ENCODE measurements at places on chromosomes 4 and X.

DNA sequence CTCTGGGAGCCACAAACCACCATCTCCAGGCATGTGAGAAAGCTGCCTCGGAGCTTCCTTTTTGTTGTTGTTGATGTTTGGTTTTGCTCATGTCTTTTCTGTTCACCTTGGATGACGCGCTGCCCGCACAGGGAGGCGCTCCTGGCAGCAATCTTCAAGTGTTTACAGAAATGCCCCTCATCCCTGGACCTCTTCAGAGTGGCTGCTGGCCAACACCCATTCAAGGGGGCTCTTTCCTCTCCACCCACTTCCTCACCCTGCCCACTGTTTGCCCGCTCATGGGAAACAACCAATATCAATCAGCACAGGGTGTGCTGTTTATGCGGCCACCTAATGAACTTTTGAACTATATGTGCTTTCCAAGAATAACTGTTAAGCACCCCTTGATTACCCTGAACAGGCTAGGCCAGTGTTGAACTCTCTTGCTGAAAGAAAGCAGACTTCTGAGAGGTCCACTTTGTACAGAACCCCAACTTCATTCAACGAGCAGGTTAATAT lies 355.1 kb upstream of the CLNK start:
- no peaks in the 10 kb centered on the region for H3K36me3 ChIP-seq
- no peaks in the 10 kb centered on the region for H3K4me1 ChIP-seq
- no peak for DNase-seq
- H3K4me3 ChIP-seq: no peak overlapping the region
- H3K27me3 ChIP-seq: no peaks in the 10 kb centered on the region
- no peak overlapping the region for H3K27ac ChIP-seq

GRCh38 chr4:57443308-57443707 lies 333.1 kb upstream of the IGFBP7 start:
- H3K27me3 ChIP-seq: no peaks in the 10 kb centered on the region
- H3K4me3 ChIP-seq: no peak overlapping the region
- H3K36me3 ChIP-seq: no peaks in the 10 kb centered on the region
- no peak overlapping the region for H3K27ac ChIP-seq
- no peak for DNase-seq
- H3K4me1 ChIP-seq: peaks cover 17% of the 10 kb centered on the region

DNA sequence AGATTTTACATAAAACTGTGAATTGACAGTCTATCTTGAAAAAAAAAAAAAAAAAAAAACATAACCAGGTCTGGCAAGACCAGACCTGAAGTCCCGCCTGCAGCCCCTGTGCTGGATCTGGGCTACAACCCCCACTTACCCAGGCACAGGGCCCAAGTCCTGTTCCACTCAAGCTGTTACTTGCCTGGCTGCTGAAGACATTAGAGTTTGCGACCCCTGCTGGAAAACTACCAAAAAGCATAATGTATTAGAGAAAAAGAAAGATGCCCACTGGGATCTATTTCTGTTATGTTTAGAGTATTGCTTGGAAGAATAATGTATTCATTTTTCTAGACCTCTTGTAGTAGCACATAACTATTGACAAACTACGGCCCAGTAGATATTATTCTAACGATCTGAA lies 4.7 kb downstream of the HS3ST1 start:
- no peaks in the 10 kb centered on the region for H3K36me3 ChIP-seq
- no peak overlapping the region for H3K4me3 ChIP-seq
- no peaks in the 10 kb centered on the region for H3K27me3 ChIP-seq
- peaks cover 21% of the 10 kb centered on the region for H3K4me1 ChIP-seq

DNA sequence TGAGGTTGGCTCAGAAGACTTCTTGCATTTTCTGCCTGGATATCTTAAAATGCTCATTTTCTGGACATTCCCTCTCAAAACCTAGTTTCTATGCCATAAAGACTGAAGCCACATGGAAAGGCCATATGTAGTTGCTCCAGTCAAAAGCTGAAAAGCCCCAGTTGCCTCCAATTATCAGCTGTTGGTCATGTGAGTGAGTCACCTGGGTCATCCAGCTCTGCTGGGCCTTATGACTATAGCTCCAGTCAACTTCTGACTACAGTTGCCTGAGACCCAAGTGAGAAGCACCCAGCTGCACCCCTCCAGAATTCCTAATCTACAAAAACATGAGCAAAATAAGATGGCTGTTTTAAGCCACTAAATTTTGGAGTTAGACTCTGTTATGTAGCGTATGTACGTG lies 41.9 kb downstream of the HELQ start:
- H3K27ac ChIP-seq: no peak overlapping the region
- no peaks in the 10 kb centered on the region for H3K27me3 ChIP-seq
- no peak for DNase-seq
- H3K4me1 ChIP-seq: no peaks in the 10 kb centered on the region

DNA sequence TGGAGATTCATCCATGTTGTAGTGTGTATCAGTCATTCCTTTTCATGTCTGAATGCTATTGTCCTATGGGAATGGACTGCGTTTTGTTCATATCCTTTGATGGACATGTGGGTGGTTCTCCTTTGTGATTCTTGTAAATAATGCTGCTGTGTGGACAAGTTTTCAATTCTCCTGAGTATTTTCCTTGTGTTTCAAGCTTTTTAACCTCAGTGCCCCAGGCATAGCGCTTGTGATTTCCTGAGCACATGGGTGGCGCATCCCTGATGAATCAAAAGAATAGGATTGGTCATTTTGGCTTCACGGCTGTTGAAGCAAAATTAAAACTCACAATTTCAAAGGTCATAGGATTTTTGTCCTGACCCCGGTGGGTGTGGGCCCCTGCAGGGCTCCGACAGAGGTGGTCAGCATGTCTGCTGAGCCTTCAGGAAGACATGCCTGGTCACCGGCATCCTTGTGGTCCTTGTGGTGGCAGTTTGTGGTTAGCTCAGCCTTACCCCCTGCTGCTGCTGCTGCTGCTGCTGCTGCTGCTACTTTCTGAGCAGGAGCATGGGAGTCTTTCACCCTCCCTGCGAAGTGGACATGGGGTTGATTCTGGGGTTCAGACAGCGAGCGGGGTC lies 30.0 kb downstream of the SHROOM2 start:
- H3K36me3 ChIP-seq: no peaks in the 10 kb centered on the region
- H3K27ac ChIP-seq: no peak overlapping the region
- no peak for DNase-seq
- no peaks in the 10 kb centered on the region for H3K27me3 ChIP-seq
- no peaks in the 10 kb centered on the region for H3K4me1 ChIP-seq

Measured in stomach (tissue), 19 donors.